ENCODE measurements at places on chromosomes 12 and 14. TPM values are rescaled to one million over a fixed set of nuclear protein-coding genes. Genes with fewer than 3 reads are reported as not detected.

- no peak for DNase-seq
Observed at GRCh38 chr12:67609226-67609870, 39.2 kb upstream of the DYRK2 start.

The NUDT14 gene
- 30.3 TPM for total RNA-seq

- DNase-seq, result peak; percentile 18
Observed at GRCh38 chr12:107760207-107760808, 629 bp downstream of the PRDM4 start.

GRCh38 chr12:105239304-105239703, 3.3 kb upstream of the APPL2 start:
- no peak for DNase-seq

GRCh38 chr12:78096909-78097597, 266.4 kb downstream of the NAV3 start:
- no peak for DNase-seq

The PLEKHH1 gene
- total RNA-seq, result 3.5 TPM

The CLEC4C gene
- not detected for total RNA-seq

GRCh38 chr12:13179211-13180074, 17.1 kb upstream of the EMP1 start:
- peak; percentile 70 for DNase-seq

DNA sequence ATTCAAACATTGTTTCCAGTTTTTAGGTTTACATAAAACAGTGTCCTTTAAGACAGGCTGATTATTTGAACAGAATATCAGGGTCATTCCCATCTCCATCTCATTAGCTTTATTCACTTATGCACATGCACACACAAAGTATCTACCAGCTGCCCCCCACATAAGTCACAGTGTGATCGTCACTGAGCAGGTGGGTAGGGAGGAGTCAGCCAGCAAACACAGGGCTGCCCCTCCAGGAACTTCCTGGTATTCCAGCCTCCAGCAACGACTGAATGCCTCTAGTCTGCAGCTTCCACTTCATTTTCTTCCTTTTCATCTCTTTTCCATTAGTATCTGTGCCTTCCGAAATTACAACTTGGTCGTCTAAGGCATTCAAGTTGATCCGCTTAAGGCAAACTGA, 48.8 kb upstream of the FOXN3 start:
- DNase-seq, result no peak

GRCh38 chr12:11729439-11730150, 80.1 kb downstream of the ETV6 start:
- DNase-seq, result no peak

The SIX6 gene
- not detected for total RNA-seq

DNA sequence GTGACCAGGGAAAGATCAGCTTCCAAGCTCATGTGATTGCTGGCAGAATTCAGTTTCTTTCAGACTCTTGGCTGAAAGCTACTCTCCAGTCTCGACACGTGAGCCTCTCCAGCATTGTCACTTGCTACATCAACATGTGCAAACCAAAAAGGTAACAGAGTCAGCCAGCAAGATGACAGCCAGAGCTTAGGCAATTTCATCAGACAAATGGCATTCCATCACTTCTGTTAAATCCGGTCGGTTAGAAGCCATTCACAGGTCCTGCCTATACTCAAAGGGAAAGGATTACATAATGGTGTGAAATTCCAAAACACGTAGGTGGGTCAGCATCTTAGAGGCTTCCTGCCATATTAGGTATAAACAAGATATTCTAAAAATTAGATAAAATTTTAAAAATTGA, 700.9 kb downstream of the AACS start:
- no peak for DNase-seq

The HOXC6 gene
- 4.3 TPM for total RNA-seq

The C1QL4 gene
- 0.28 TPM for total RNA-seq

GRCh38 chr12:1324910-1325309, 269.5 kb downstream of the FBXL14 start:
- DNase-seq, result no peak

DNA sequence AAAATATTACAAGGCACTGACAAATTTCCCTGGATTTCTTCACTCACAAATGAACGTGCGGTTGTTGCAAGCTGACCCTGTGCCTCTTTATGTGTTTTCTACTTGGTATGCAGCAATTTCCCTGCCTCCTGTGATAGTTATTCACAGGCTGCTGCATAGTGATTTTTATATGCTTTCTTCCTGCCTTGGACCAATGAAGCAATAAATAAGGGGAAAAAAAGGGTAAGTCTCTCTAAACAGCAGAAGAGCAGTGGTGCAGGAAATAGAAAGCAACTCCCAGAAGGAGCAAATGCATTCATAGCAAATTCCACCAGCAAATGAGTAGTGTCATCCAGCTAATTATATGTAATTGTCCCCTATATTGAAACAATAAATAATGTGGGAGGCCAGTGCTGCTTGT, 737.9 kb downstream of the GALC start:
- no peak for DNase-seq

DNA sequence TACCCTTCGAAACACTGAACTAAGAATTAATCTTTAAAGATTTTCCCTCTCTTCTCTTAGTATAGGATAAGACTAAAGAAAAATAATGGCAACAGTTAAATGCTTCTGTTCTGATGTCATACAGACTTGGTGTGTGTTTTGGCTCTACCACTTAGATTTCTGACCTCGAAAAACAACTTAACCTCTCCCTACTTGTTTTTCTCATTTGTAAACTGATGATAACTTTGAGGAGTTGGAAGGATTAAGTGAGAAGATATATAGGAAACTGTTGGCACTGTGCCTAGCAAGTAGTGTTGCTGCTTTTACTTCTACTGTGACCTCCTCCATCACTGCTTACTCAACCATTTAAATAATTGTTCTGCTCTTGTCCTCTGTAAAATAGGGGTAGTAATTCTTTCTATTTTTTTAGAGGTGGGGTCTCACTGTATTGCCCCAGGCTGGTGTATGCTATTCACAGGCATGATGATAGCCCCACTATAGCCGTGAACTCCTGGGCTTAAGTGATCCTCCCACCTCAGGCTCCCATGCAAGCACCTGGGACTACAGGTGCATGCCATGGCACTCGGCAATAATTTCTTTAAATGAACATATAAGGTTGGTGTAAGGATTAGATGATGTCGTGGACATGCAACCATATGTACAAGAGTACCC, 22.4 kb downstream of the PALS1 start:
- DNase-seq, result no peak

DNA sequence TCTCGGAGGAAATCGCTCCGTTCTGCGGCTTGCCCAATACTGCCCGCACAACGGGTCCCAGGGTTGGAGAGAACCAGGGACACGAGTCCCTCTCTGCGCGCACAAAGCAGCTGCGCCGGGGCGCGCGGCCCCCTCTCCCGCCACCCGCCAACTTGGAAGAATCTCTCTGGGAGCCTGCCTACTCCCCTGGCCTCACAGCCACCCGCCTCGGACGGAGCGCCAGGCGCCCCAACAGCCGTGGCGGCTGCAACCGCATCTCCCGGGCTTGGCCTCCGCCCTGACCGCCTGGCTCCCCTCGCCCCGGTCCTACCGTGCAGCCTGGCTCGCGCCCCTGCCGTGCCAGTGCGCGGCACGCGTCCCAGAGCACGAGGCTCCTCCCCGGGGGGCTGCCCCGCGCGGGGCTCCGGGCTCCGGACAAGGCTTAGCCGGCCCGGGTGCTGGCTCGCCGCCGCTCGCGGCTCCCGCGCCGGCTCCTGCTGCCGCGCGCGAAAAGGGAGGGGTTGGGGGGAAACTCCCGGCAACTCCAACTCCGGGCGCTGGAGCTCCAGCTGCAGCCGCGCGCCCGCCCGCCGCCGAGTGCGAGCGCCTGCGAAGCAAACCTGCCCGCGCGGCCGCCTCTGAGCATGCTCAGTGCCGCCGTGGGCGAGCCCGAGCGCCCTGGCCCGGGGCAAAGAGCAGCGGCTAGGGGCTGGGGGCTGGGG, at the start of gene STXBP6:
Gene STXBP6 (minus strand): TSS at position 580 of the 701 bp plus-strand sequence. CDS start 75,329 bp downstream, outside the sequence.
- DNase-seq, result no peak

The WNT5B gene
- total RNA-seq, result 23.8 TPM

DNA sequence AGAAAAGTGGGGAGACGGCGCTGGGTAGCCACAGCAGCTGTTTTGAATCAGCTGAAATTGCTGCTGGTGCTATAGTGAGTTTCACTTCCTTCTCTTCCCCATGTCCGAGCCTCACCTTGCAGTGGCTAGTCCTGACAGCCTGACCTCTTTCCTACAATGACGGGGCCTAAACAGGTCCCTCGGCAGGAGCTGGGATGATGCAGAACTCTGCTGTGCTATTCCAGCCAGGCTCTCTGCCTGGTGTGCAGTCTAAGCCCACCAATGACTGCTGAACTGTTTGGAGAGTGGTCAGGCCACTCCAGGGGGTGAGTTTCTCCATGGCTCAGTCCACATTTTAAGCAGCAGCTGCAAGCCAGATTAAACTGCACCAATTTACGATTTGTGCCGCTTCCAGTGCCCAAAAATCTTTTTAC, 207.3 kb downstream of the TTC7B start:
- DNase-seq, result no peak

DNA sequence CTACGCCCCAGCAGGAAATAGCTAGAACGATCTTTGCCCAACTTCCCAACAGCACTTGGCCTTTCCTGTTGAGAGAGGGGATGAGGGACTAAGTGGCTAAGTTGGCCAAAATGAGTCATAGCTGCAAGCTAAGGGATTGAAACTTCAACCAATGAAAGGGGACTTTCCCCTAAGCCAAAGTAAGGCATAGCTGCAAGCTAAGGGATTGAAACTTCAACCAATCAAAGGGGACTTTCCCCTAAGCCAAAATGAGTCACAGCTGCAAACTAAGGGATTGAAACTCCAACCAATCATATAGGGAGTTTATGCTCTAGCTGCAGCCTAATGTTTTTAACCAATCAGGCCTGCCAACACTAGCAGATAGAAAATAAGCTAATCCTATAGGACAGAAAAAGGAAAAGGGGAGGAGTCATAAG, 100.5 kb upstream of the SSTR1 start:
- no peak for DNase-seq

The NANOG gene
- total RNA-seq, result not detected

The SYCP3 gene
- 0.07 TPM for total RNA-seq

DNA sequence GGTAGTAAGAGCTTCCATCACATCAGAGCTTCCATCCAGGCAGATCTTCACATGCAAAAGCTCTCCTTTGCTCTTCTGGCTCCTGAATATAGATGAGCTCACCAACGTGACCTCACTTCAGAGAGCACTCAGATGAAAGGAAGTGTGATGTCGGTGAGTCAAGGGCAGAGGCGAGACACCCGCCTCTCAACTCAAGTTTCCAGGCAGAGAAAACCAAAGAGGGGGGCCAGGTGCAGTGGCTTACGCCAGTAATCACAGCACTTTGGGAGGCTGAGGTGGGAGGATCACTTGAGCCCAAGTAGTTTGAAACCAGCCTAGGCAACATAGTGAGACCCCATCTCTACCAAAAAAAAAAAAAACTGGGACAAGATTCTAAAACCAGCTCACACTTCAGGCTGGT, 126.9 kb downstream of the DUSP6 start:
- peak; percentile 96 for DNase-seq

DNA sequence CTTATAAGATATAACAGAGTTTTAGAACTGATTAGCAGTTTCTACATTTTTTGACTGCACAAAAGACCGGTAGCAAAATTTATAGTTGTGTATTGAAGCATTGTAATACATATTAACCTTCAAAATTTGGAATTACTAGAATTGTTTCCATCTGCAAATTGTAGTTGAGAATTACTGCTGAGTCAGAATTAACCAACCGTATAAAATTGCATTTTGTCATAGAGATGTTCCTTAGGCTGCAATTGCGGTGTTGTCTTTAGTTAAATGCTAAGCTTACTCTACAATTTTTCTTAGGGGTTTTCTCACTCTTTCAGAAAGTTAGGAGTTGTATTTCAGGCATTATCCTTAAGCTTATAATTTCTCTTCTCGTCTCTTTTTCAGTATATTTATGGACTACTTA, 132.2 kb downstream of the PLEKHA5 start:
- DNase-seq, result no peak

DNA sequence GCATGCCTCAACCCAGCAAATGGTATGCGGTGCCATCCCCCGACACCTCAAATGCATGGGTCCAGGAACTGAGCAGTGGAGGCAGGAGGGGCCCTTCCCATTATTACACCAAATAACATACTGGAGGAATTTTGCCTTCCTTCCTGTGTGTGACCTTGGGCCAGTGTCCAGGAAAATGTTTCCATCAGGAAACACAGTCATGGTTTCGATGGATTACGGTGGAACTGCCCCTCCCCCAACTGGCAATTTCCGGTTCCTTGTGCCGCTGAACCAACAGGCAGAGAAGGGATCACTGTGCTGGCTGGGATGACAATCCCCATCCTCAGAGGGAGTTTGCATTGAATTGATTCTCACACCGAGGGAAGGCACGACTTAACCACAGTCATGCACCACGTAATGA, 9.1 kb upstream of the CDC42BPB start:
- DNase-seq, result no peak

The SRRM4 gene
- total RNA-seq, result not detected

The GAS2L3 gene
- total RNA-seq, result 11.7 TPM

DNA sequence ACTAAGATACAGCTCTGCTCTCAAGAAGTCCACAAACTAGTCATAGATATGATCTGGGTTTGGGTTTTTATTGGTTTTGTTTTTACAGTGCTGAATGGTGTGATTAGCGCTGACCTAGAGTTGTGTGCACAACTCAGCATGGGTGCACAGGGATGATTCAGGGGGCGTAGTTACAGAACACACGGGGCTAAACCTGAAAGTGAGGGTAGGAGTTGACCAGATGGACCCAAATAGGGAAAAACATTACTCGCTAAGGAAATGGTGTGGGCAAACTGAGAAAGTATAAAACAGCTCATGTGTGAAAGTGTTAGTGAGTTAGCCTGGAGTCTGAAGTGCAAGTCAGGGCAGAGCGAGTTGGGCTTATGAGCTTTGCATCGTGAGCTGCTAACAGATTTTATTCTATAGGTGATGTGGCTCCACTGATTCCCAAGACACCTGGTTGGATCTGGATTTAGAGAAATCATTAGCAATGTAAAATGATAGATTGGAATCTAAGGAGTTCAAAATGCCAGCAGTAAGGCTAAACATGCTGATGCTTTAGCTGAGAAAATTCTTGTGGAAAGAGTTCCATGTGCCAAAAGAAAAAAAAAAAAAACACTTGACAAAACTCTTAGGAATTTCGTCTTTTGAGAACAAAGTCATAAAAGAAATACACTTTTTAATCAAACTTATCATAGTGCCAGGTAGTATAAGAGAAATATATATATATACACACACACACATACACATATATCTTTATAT, 134.9 kb downstream of the SLC5A8 start:
- no peak for DNase-seq

The KRT4 gene
- 0.11 TPM for total RNA-seq

The RPS6KL1 gene
- 3.1 TPM for total RNA-seq

- no peak for DNase-seq
Observed at GRCh38 chr14:61553730-61554641, 141.3 kb upstream of the HIF1A start.

DNA sequence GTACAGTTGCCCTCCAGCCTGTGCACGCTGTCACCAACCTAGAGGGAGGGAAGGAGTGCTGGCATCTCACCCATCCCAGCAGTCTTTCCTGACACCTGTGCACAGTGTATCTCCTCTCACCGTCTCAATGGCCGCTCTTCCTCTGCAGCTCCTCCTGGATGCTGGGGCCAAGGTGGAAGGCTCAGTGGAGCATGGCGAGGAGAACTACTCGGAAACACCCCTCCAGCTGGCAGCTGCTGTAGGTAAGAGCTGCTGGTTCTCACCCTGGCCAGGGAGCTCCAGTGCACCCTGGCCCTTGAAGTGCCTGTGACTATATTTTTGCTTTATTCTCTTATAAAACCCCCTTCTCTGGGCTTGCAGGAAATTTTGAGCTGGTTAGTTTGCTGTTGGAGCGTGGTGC, 68.7 kb upstream of the PWP1 start:
- DNase-seq, result no peak
